Testis (tissue), 5 donors: ENCODE measurements at places on chromosomes 5 and 9. TPM values are rescaled to one million over a fixed set of nuclear protein-coding genes. Genes with fewer than 3 reads are reported as not detected.

- DNase-seq: no peak
Observed at GRCh38 chr5:111227801-111228200, 3.6 kb downstream of the CAMK4 start.

- no peak for DNase-seq
Observed at GRCh38 chr5:131587541-131587940, 47.5 kb downstream of the RAPGEF6 start.

The INVS gene
- total RNA-seq: 31.7 TPM

GRCh38 chr5:42586625-42587024 is 163.4 kb downstream of the GHR start:
- DNase-seq: peak; percentile 43

DNA sequence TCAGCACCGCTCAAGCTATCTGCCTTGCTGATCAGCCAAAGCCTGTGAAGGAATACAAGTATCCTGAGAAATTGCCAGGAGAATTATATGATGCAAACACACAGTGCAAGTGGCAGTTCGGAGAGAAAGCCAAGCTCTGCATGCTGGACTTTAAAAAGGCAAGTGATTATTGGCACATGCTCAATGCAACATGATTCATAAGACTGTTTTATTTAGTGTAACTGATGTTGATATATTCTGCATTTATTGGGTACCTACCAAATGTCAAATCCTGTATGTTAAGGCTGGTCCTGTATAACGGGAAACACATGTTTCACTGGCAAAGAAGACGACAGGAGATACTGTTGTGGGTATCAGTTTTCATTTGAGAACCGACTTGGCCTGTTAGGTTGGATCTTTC is 69.0 kb downstream of the ADAMTS16 start:
- no peak for DNase-seq

GRCh38 chr5:65191554-65192135 is 290.1 kb downstream of the ADAMTS6 start:
- DNase-seq: no peak

- DNase-seq: no peak
Observed at GRCh38 chr5:59617186-59617771, 276.2 kb downstream of the PDE4D start.

The ARSI gene
- total RNA-seq: 0.79 TPM

DNA sequence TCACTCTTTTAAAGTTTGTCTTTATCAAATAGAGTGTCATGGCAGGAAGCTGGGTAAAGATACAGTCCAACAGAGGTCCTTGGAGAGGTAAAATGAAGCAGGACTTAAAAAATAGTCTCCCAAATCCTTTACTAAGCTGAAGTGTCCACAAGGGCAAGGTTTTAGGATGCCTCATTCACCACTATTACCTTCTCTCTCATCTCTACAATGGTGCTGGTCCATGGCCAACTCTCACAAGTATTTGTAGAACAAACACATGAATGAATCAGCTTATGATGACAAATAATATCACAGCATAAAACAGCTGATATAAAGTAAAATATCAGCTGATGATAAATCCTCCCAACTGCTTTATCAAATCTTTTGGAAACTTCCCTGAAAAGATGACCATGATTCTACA is 162.3 kb upstream of the ZNF462 start:
- DNase-seq: no peak
